ENCODE measurements at places on chromosomes 12 and 14.

GRCh38 chr12:105351523-105351922 is 21.0 kb downstream of the C12orf75 start:
- DNase-seq, result no peak

DNA sequence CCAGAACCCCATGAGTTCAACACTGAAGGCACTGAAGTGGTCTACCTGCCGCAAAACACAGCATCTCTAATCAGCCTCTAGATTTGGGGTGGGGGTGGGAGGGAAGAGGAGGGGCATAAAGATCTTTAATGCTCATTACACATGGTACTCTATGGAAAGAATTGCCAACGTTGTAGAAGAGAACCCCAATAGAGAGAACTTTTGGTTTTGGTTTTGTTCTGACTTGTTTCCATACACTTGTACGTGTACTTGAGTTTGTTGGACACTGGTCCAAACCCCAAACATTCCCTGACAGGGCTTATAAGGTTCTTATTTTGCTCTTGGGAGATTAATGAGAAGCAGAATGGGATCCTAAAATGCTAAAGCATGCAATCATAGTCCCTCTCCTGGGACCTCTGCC is 31.0 kb downstream of the GNPTAB start:
- no peak for DNase-seq

- no peak for DNase-seq
These were observed 7.5 kb downstream of the HOXC10 start for GRCh38 chr12:53992377-53992889.

- DNase-seq, result no peak
These were observed 8.2 kb downstream of the ALDH1L2 start for GRCh38 chr12:105076098-105076497.

DNA sequence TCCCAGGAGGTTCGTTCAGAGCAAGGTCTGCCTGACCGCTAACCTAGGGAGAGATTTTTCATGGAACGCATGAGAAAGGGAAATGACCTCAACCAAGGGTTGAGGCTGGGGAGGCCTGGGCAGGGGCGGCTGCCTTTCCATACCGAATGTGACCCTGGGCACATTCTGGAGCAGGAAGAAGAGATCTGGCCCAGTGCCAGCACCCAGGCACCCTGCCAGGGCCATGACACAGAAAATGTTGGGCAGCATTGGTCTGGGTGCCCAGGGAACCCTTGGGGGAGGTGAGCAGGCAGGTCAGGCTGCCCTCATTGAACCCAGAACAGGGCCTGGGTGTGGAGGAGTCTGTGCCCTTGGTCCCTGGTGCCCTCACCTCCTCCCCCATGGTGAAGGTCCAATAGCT is 106.8 kb downstream of the CALM1 start:
- no peak for DNase-seq

Data from SK-N-DZ (cell line).